Small intestine (tissue), 16 donors: ENCODE measurements at places on chromosomes 5 and 9.
A peak's percentile ranks its signal among the peaks of the same experiment; 100 is the strongest.

DNA sequence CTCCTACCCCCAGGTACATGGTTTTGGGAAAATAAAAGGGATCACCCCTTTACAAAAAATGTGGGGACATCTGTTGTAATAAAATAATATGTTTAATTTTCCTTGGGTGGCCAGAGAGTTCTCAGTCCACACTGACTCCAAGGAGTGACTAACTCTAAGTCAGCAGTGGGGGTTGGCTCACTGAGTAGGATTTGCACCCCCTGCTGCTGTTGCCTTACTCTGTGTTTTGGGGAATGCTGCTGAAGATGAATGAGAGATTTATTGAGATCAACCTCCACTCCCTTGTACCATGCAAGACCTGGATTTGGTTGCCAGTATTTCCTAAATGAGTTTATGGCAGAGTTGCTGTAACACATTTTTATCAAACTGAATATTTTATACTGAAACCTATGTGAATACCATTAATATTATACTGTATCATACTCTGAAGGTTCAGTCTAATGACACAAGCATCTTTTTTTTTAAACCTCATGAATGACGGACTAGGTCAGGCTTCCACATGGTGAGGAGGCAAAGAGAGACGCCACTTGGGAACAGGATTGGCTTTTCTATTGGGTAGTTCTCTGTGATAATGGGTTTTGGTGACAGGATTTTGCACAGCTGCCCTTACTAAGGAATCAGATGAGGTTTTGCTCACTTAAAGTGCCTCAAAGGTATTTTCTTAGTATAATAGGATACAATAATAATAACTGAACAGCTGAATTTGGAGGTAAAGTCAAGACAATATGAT, 121.3 kb upstream of the OSMR start:
- no peak for DNase-seq

DNA sequence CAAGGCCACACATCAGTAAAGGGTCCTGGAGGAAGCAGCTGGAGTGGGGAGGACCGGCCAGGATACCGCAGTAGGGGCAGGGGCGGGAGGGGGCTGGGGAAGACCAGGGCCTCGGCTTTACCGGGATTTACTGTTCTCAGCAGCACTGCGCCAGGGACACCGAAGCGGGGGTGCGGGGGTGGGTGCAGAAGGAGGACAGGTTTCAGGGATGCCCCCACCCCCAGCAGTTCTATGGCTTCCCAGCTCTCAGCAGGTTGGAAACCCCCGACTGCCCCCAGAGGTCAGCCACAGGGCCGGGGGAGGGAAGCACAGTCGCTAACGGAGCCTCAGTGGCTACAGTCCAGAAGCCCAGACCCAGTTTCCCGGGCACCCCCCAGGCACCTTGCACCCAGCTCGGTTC, 21.3 kb downstream of the NR5A1 start:
- no peak for DNase-seq

GRCh38 chr5:5159282-5160103, 19.4 kb downstream of the ADAMTS16 start:
- DNase-seq: no peak

DNA sequence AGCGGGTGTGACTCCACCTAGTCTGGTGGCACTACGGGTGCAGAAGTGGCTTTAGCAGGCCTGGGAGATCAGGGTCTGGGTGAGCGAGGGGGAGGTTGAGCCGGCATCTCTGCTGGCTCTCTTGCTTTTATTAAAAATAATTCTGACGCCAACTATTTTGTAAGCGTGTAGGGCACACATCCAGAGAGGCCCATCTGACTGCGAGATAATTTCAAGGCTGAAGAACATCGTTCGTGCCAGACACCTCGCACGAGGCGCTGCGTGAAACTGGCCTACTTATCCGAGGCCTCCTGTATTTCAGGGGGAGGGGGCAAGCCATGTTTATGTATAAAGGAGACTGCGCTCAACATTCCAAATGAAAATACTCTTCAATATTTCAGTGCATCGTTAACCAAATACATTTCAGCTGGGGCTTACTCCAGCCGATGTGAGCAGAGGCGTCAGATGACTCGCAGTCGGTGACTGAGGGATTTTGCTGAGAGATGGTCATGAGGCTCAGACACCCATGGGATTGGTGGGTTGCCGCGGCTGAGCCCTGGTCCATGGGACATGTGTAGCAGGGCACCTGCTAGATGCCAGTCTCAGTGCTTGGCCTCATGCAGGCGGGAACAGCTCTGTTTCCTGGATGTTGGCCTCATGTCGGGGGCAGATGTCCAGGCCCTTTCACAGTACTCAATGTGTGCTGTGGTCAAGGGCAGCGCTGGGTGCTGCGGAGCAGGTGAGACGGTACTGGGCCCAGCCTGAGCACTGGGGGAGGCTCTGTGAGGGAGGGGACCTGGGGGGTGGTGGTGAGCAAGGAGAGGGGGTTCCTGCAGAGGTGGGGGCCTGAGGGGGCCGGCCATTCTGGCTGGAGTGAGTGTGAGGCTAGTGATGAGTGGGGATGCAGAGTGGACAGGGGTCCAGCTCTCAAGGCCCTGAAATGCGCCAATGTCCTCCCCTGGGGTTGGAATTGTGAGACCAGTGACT, 201.5 kb downstream of the DAB2IP start:
- no peak for DNase-seq

DNA sequence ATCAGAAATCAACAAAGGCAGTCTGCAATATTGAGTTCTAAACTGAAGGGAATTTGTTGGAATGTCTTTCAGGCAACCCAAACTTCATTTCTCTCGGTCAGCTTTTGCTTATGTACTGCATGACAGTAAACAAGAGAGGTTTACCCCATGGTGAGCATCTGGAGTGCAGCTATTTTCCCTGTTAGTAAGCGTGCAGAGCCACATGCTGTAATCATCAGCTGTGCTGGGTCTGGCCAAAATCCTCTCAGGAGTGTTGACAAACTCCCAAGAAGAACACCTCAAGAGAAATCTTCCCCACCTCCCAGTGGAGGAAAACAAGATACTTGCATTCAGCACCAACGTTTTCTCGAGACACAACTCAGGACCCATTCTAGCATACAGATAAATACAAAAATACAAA, 83.6 kb upstream of the ADAMTSL1 start:
- no peak for DNase-seq

GRCh38 chr5:170510559-170510958, 6.7 kb downstream of the KCNIP1 start:
- DNase-seq: no peak

- no peak for DNase-seq
Measured at GRCh38 chr5:156450778-156451177, 123.8 kb downstream of the SGCD start.

DNA sequence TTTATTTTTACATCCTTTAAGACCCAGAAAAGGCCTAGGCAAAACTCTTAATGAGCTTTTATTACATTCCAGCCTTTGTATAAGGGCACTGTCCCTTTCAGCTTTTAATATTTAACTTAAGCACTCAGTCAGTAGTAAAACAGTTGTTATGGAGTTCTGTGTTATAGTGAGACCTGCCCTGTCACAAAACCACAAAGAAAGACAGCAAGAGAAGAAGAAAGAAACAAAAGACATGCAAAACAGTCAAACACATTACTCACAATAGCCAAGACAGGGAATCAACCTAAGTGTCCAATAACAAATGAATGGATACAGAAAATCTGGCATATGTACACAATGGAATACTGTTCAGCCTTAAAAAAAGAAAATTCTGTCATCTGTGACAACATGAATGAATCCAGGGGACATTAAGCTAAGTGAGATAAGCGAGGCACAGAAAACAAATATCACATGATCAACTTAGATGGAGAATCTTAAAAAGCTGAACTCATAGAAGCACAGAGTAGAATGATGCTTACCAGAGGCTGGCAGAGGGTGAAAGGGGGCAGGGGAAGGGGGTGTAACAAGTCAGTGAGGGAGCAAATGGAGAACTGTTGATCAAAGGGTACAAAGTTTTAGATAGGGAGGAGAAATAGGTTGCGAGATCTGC, 63.8 kb upstream of the CCNG1 start:
- DNase-seq: peak; percentile 21

GRCh38 chr5:151406322-151406947, 41.0 kb upstream of the SLC36A1 start:
- DNase-seq: peak; percentile 6

- DNase-seq: no peak
Measured at GRCh38 chr5:1669276-1670155, 130.1 kb downstream of the MRPL36 start.

- no peak for DNase-seq
Measured at GRCh38 chr5:134418958-134419357, 7.3 kb upstream of the CDKN2AIPNL start.

GRCh38 chr5:142145106-142145900, 36.7 kb downstream of the NDFIP1 start:
- peak; percentile 79 for DNase-seq

- DNase-seq: no peak
Measured at GRCh38 chr9:115998666-115999065, 154.9 kb upstream of the PAPPA start.

DNA sequence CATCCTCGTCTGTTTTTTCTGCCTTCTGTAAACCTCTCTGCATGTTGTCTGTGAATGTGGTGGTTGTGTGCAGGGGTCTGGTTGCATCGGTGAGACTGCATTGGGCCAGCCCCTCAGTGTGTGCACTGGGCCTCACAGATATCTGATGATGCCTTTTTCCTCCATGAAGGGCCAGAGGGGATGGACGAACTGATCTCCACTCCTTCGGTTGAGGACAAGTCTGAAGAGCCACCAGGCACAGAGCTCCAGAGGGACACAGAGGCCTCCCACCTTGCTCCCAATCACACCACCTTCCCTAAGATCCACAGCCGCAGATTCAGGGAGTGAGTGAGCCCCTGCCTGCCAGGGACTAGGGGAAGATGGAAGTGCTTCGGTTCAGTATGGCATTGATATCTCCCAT, 31.3 kb downstream of the SECISBP2 start:
- no peak for DNase-seq

DNA sequence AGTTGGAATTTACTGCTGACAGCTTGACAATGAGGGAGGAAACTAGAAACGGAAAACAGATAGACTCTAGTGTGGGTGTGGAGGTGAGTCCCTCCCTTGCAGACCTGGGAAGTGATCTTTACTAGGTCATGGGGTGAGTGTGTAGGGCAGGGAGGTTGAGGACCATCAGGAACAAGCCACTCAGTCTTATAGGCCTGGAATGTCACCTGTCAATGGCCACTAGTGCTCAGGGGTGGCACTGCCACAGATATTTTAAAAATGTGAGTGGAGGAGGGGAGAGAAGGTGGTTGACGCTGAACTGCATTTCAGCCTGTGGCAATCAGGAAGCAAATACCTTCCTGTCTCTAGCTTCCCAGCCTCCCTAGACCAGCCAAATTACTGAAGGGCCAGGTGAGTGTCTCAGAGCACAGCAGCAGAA, 9.0 kb downstream of the OR2S2 start:
- DNase-seq: no peak

GRCh38 chr9:90169490-90169889, 473.1 kb downstream of the DIRAS2 start:
- DNase-seq: peak; percentile 92

- DNase-seq: no peak
Measured at GRCh38 chr9:116380496-116380995, 227.0 kb downstream of the PAPPA start.

GRCh38 chr9:133527444-133527920, 2.7 kb upstream of the MYMK start:
- DNase-seq: no peak
